ENCODE measurements at places on chromosomes 6 and 20.

- H3K4me1 ChIP-seq, result no peaks in the 10 kb centered on the region
- no peak for DNase-seq
- H3K4me3 ChIP-seq, result no peak overlapping the region
- H3K36me3 ChIP-seq, result no peaks in the 10 kb centered on the region
- H3K27me3 ChIP-seq, result no peaks in the 10 kb centered on the region
Measured at GRCh38 chr6:71675386-71675785, 211.0 kb upstream of the RIMS1 start.

GRCh38 chr6:129817332-129817731, 43.8 kb downstream of the TMEM244 start:
- no peak for DNase-seq
- peaks cover 2% of the 10 kb centered on the region for H3K27me3 ChIP-seq
- H3K27ac ChIP-seq, result no peak overlapping the region
- H3K4me1 ChIP-seq, result no peaks in the 10 kb centered on the region
- no peaks in the 10 kb centered on the region for H3K36me3 ChIP-seq

DNA sequence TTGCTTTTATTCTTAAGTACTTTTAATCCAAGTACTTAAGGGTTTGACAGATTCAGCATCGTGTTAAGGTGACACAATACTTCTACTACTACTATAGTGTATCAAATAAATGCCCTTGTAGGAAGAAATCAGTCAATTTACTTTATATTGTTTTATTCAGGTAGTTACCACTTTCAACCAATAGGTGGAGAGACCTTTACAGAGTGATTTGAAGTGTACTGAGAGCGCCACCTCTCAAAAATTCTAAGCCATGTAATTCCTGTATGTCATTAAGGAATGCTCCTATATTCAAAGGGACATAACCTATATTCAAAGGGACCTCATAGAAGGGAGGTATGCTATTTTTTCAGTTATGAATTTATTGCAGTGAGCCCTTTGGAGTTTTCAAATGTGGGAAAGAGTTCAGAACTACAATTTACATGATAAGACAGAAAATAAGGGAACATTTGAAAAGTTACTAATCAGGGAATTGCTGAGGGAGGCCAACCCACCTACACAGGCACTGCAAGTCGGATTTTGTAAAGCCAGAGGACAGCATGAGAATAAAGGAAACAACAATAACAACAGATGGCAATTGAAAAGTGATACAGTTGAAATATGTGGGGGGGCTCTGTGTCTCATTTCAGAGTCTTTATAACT, 955.6 kb downstream of the TBC1D32 start:
- DNase-seq, result no peak
- no peak overlapping the region for H3K27ac ChIP-seq
- H3K4me1 ChIP-seq, result no peaks in the 10 kb centered on the region
- H3K4me3 ChIP-seq, result no peak overlapping the region
- H3K36me3 ChIP-seq, result no peaks in the 10 kb centered on the region

- peak; percentile 7 for DNase-seq
- peak overlapping the region; percentile 98 for H3K4me3 ChIP-seq
Measured at GRCh38 chr6:24775520-24776058, 852 bp downstream of the GMNN start.

DNA sequence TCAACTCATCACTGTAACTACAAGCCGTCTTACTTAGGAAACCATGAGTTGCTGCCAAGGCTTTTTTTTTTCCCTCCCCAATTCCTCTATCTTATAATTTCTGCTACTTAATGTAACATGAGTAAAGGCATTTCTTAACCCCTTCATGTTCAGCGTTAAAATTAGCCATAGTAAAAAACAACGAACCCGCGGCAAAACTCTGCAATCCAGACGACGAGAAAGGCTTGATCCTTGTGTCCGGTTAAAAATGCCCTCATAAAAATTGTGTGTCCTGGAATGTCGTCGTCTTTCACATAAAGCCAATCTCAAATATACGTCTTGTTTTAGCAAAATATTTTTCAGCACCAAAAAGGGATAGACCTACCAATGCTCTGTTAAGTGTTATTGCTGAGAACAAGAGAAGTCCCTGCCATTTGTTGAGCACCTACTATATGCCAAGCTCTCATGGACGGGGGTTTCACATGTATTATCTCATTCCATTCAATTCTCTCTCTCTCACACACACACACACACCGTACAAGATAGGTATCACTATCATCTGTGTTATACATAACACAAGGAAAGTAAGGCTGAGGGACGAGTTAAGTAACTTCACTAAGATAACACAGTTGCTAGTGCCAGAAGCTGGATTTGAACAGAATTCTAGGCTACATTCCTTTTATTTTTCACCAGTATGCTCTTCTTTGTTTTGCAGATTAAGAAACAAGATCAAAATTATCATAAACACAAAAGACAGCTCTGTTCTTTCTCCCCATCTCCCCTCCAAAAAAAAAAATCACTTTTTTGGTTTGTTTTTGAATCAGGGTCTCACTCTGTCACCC, 683 bp upstream of the ARHGAP18 start:
- H3K27ac ChIP-seq, result no peak overlapping the region
- peak overlapping the region; percentile 82 for H3K4me3 ChIP-seq
- DNase-seq, result no peak
- H3K36me3 ChIP-seq, result peaks cover 2% of the 10 kb centered on the region

GRCh38 chr6:72287801-72288200, 334.1 kb upstream of the KCNQ5 start:
- no peaks in the 10 kb centered on the region for H3K36me3 ChIP-seq
- H3K4me1 ChIP-seq, result no peaks in the 10 kb centered on the region
- H3K27ac ChIP-seq, result no peak overlapping the region
- DNase-seq, result no peak
- H3K27me3 ChIP-seq, result no peaks in the 10 kb centered on the region

GRCh38 chr6:41257369-41258195, 28.9 kb downstream of the TREM1 start:
- H3K4me3 ChIP-seq, result no peak overlapping the region
- no peaks in the 10 kb centered on the region for H3K36me3 ChIP-seq
- no peaks in the 10 kb centered on the region for H3K4me1 ChIP-seq
- DNase-seq, result no peak
- peaks cover 5% of the 10 kb centered on the region for H3K27me3 ChIP-seq
- H3K27ac ChIP-seq, result no peak overlapping the region

GRCh38 chr6:170000071-170000843, 248.8 kb downstream of the ERMARD start:
- no peaks in the 10 kb centered on the region for H3K27me3 ChIP-seq
- no peaks in the 10 kb centered on the region for H3K4me1 ChIP-seq
- no peaks in the 10 kb centered on the region for H3K36me3 ChIP-seq

DNA sequence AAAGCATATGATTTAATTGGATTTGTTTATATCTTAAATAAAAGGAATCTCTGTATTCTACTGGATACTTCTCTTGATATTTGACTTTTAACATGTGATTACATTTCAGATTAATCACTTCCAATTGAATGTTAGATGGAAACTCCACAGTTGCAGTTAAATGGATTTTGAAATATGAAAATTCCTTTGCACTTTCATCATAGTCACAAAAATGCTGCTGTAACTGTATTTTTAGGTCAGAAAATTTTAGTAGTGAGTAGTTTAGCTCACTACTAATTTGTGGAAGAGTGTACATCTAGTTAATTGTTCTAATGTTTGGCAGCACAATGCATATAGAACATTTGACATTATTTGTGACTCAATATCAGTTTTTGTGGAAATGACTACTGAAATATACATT, 26.8 kb downstream of the PTCHD4 start:
- H3K27ac ChIP-seq, result no peak overlapping the region
- no peaks in the 10 kb centered on the region for H3K4me1 ChIP-seq
- H3K27me3 ChIP-seq, result no peaks in the 10 kb centered on the region
- H3K36me3 ChIP-seq, result no peaks in the 10 kb centered on the region
- no peak for DNase-seq

DNA sequence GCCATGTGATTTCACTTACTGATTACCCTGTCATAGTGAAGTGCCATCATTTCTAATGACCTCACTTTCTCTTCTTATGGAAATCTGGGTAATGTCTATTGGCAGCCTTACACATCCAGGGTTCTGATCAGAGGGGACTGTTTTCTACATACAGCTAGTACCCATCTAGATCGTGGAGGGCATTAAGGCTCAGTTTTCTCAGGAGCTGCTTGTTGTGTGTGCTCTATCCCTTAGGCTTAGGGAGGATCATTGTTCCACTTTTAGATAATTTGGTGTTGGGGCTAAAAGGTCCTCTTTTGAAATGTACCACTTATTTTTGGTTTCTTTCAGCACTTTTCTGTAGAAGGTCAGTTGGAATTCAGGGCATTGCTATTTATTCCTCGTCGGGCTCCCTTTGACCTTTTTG, 3.8 kb downstream of the HSP90AB1 start:
- H3K4me3 ChIP-seq, result no peak overlapping the region
- no peak for DNase-seq
- H3K27ac ChIP-seq, result no peak overlapping the region
- peaks cover 74% of the 10 kb centered on the region for H3K36me3 ChIP-seq
- H3K27me3 ChIP-seq, result no peaks in the 10 kb centered on the region

- no peaks in the 10 kb centered on the region for H3K36me3 ChIP-seq
- H3K4me3 ChIP-seq, result no peak overlapping the region
- DNase-seq, result no peak
- no peaks in the 10 kb centered on the region for H3K4me1 ChIP-seq
Measured at GRCh38 chr6:14360565-14360964, 243.0 kb downstream of the CD83 start.

DNA sequence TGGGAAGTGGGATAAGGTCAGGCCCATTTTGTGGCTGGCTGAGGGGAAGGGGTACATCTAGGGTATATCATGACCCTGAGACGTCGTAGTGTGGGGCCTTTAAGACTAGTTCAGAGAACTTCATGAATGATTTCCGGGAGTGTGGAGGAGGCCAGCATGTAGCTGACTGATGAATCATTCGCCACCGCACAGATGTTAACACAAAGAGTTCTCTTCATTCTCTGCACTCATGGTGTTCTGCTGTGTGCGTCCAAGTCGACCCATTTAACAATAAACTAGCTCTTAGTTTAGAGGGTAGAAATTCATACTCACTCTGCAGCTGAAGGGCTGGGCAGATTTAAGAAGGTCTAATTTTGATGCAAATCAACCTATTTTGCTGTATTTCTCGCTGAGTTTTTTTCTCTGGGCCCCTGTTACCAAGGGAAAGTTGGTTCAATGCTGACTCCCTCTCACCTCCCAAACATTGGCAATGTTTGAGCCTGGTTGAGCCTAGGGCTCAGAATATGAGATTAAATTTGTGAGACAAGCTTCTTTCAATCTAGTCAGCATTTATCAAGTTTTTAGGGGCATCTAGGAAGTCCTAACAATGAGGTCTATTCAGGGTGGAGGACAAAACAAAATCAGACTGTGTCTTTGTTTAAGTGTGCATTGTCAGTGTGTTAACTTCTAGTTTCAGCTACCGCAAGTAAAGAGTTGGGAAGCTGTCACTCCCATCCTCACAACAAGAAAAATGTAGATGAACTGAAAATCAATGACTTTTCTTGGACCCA, 106.8 kb upstream of the CBLN4 start:
- H3K27me3 ChIP-seq, result no peaks in the 10 kb centered on the region
- no peak overlapping the region for H3K4me3 ChIP-seq
- no peaks in the 10 kb centered on the region for H3K4me1 ChIP-seq

- no peaks in the 10 kb centered on the region for H3K36me3 ChIP-seq
- H3K27me3 ChIP-seq, result no peaks in the 10 kb centered on the region
- H3K27ac ChIP-seq, result no peak overlapping the region
- no peak overlapping the region for H3K4me3 ChIP-seq
- no peak for DNase-seq
- H3K4me1 ChIP-seq, result no peaks in the 10 kb centered on the region
Measured at GRCh38 chr6:170210651-170211403, 80.1 kb downstream of the DLL1 start.

- no peak for DNase-seq
- no peaks in the 10 kb centered on the region for H3K36me3 ChIP-seq
- H3K4me1 ChIP-seq, result no peaks in the 10 kb centered on the region
Measured at GRCh38 chr6:4973982-4974745, 29.7 kb downstream of the RPP40 start.

- no peak for DNase-seq
- H3K36me3 ChIP-seq, result no peaks in the 10 kb centered on the region
- H3K4me3 ChIP-seq, result peak overlapping the region; percentile 96
- peaks cover 15% of the 10 kb centered on the region for H3K4me1 ChIP-seq
Measured at GRCh38 chr6:53795702-53796450, 1.1 kb downstream of the LRRC1 start.

GRCh38 chr20:57240581-57241362, 25.7 kb downstream of the BMP7 start:
- no peaks in the 10 kb centered on the region for H3K4me1 ChIP-seq
- H3K27ac ChIP-seq, result no peak overlapping the region
- H3K36me3 ChIP-seq, result no peaks in the 10 kb centered on the region

DNA sequence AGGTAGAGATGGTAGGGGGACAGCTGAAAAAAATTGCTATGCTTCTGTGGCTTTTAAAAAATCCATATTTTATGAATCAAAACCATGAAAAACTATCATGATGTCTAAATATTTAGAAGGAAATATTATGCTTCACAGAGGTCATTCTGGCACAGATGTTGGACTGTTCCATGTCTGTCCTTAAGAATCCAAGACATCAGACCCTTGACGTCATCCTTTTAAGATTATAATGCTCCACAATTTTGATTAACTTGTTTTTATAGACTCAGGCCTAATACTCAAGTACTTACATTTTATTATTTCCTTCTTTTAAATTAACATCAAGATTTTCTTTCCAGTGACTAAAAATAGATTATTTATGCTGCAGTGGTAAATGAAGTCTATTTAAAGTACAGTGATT, 29.7 kb downstream of the FILIP1 start:
- no peak overlapping the region for H3K27ac ChIP-seq
- no peak for DNase-seq
- no peaks in the 10 kb centered on the region for H3K27me3 ChIP-seq
- H3K4me3 ChIP-seq, result no peak overlapping the region

- H3K4me3 ChIP-seq, result no peak overlapping the region
- H3K27me3 ChIP-seq, result no peaks in the 10 kb centered on the region
- H3K27ac ChIP-seq, result no peak overlapping the region
- H3K36me3 ChIP-seq, result no peaks in the 10 kb centered on the region
Measured at GRCh38 chr6:3367630-3368029, 89.2 kb downstream of the SLC22A23 start.

DNA sequence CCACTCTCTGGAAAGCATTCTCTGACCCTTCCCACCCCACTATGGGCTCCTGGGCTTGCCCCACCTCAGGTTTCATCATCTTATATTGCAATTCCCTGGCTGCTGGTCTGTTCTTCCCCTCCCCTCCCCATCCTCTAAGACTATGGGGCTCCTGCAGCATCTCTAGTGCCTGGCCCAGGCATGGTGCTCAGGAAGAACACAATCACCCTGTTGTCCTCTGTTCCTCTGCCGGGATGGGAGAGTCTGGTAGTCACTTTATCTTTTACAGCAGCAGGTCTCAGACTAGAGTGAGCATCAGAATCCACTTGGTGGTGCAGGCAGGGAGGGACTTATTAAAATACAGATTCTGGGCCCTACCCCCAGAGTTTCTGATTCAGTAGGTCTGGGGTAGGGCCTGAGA, 5.0 kb upstream of the LPIN3 start:
- H3K36me3 ChIP-seq, result no peaks in the 10 kb centered on the region
- DNase-seq, result no peak
- no peak overlapping the region for H3K27ac ChIP-seq
- H3K4me1 ChIP-seq, result peaks cover 11% of the 10 kb centered on the region
- peaks cover 18% of the 10 kb centered on the region for H3K27me3 ChIP-seq
- no peak overlapping the region for H3K4me3 ChIP-seq
